ENCODE measurements at places on chromosomes 11 and 22.

GRCh38 chr22:49325531-49326395 lies 501.9 kb downstream of the BRD1 start:
- no peak for DNase-seq

- peak; percentile 31 for DNase-seq
Observed at GRCh38 chr11:84558085-84558905, 1068.8 kb downstream of the DLG2 start.

DNA sequence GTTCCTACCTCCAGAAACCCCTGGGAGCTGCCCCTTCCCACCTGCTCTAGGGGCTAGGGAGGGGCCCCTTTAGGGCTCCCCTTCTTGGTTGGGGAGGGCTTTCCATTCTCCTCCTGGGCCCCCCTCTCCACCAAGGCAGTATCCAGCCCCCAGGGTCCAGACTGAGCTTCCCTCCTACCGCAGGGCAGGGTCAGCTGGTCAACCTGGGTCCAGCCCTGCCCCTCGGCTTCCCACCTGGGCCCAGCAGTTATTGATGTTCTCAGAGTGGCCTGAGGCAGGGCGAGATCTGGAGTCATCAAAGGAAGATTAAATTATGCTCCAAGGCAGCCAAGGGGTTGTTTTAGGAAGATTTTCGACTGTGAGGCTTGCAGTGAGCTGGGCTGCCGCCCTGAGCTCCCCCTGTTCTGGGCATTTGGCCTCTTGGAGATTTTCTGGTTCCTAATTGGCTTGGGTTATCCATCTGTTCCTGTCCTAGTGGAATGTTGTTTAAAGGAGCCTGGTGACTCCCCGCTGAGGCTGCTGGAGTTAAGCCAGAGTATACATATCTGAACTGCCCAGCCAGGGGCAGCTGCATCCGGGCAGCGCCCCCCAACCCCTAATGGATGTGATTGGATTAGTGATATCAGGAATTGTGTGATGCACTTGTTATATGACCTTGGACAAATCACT lies 1.8 kb upstream of the SLC22A8 start:
- no peak for DNase-seq

GRCh38 chr22:17875156-17875555 lies 100.9 kb upstream of the BID start:
- DNase-seq, result no peak

GRCh38 chr11:74506823-74507222 lies 13.3 kb upstream of the LIPT2 start:
- no peak for DNase-seq

DNA sequence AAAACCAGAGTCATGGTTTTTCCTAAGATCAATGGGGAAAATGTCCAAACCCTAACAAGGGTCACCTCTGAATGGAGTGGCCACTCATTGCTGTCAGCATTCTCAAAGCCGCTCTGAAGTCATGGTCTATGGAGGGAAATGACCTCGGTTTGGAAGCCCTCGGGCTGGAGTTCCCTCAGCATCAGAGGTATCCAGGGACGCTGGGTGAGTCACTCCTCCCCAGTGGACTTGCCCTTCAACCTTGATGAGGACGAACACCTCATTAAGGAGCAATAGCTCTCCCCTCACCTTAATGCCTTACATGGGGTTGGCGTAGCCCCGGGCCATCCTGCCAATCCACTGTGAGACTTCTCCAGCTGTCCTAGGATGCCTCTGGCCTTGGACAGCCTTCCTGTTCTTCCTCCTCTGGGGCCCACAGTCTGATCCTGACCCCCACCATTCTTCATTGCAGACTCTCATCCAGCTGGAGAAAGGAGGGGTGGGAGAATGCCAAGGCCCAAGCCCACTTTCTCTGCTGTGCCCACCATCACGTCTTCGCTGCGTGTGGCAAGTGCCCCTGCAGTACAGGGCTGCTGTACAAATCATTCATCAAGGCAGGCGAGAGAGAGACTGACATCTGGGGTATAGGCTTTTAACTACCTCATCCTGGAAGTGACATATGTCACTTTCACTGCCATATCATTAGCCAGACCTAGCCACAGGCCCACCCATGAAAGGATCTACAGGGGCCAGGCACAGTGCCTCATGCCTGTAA lies 25.4 kb upstream of the MYH9 start:
- DNase-seq, result no peak

DNA sequence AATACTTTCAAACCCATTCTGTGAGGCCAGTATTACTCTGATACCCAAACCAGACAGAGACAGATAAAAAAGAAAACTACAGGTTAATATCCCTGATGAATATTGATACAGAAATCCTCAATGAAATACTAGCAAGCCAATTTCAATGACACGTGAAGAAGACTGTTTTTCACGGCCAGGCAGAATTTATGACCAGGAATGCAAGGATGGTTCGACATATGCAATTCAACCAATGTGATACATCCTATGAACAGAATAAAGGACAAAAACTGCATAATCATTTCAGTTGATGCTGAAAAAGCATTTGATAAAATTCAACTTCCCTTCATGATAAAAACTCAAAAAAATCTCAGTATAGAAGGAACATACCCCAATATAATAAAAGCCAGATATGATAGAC lies 44.5 kb downstream of the SLC22A24 start:
- DNase-seq, result no peak

- no peak for DNase-seq
Observed at GRCh38 chr11:99901175-99901574, 785.9 kb upstream of the ARHGAP42 start.

DNA sequence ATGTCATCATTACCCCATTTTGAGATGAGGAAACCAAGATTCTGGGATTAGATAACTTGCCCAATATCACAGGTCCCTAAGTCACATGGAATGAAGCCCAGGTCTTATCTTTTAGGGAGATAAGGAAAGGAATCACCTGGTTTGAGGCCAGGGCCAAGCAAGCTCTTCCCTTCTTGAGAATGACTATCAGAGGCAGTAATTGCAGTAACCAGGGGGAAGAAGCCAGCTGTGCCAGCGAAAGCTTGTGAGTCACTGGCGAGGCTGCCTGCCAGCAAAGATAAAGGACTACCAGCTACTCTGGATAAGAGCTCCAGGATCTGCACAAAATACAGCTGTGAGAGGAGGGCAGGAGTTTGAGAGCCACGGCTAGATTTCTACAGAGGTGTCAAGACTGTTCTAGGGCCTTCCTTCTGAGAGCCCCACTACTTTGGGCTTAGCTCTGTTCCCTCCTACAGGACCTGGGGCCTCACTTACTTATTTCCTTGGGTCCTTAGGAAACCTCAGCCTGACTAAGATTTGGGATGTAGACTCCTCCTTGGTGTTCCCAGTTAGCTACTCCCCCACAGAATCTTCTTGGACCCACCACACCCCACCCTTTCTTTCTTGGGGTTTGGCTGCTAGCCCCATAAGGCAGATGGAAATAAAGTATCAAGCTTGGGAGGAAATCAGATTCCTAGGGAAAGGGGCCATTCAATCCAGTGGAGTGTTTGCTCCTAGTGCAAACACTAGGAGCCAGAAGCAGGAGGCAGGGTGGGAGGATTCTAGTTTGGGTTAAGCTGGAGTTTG lies 9.7 kb upstream of the CCKBR start:
- DNase-seq, result peak; percentile 81

DNA sequence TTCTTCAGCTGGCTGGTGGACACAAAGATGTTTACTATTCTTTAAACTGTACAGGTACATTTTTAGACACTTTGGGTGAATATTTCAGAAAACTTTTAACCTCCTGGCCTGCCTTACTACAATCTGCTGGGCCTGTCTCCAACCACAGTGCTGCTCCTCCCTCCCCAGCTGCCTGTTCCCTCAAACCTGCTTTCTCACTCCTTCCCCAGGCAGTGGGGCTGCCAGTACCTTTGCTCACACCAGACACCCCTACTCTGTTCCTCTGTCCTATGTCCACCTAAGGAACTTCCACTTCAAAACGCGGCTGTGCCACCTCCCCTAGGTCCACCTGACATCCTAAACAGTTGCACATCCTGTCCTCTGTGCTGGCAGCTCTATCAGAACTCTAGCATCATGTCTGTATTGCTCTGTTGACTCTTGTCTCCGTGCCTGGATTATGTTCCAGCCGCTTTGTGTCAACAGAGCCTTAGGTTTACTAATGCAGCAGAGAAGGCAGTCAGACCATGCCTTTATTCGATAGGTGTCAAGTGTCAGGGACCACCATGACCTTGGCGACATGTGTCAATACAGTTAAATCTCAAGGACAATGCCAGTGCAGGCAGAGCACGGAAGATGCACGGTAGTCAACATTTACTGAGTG lies 13.4 kb downstream of the ZP1 start:
- DNase-seq, result no peak
